Cardiac muscle cell (in vitro differentiated cells and primary cell): ENCODE measurements at places on chromosomes 13 and 19. TPM values are rescaled to one million over a fixed set of nuclear protein-coding genes. Genes with fewer than 3 reads are reported as not detected.
A peak's percentile ranks its signal among the peaks of the same experiment; 100 is the strongest.

DNA sequence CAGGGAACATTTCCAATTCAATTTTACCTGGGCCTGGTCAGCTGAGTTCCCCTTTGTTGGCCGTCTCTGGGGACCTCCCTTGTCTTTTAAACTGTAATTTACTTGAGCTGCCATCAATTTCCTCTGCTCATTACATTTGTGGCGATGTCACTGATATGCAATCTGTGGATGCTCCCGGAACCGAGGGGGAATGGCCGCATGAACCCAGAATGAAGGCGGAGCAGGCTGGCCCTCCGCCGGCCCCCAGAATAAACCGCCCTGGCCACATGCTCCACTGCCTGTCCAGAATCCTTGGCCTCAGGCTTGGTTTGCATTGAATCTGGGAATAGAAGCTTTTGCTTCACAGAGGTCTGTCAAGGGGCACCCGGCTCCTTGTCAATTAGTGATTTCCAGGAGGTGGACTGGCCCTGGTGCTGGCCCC, 276.8 kb downstream of the TEX29 start:
- H3K4me1 ChIP-seq: no peaks in the 10 kb centered on the region
- H3K4me3 ChIP-seq: no peak overlapping the region
- H3K36me3 ChIP-seq: no peaks in the 10 kb centered on the region
- no peak overlapping the region for H3K27ac ChIP-seq

The SOHLH2 gene
- 1.6 and 7.0 TPM in 2 replicates for total RNA-seq

The NCCRP1 gene
- 10.3 and 16.1 TPM in 2 replicates for total RNA-seq

- H3K36me3 ChIP-seq: no peaks in the 10 kb centered on the region
- no peak overlapping the region for H3K27ac ChIP-seq
- H3K4me3 ChIP-seq: no peak overlapping the region
Observed at GRCh38 chr13:80463673-80464352, 122.9 kb upstream of the SPRY2 start.

- peaks cover 2% of the 10 kb centered on the region for H3K36me3 ChIP-seq
- H3K27ac ChIP-seq: peak overlapping the region; percentile 7
- H3K4me1 ChIP-seq: no peaks in the 10 kb centered on the region
- no peaks in the 10 kb centered on the region for H3K27me3 ChIP-seq
- H3K4me3 ChIP-seq: no peak overlapping the region
Observed at GRCh38 chr19:3642987-3643673, 16.5 kb upstream of the CACTIN start.

- H3K27me3 ChIP-seq: no peaks in the 10 kb centered on the region
- no peak overlapping the region for H3K27ac ChIP-seq
- DNase-seq: no peak
- no peaks in the 10 kb centered on the region for H3K36me3 ChIP-seq
- H3K4me3 ChIP-seq: no peak overlapping the region
- no peaks in the 10 kb centered on the region for H3K4me1 ChIP-seq
Observed at GRCh38 chr19:46125447-46125846, 959 bp upstream of the IGFL3 start.

The RFPL4A gene
- not detected in 2 replicates for total RNA-seq

GRCh38 chr13:99339736-99340397, 32.7 kb upstream of the GPR183 start:
- no peak for DNase-seq
- no peak overlapping the region for H3K4me3 ChIP-seq
- H3K27me3 ChIP-seq: no peaks in the 10 kb centered on the region
- H3K4me1 ChIP-seq: peaks cover 27% of the 10 kb centered on the region
- peak overlapping the region; percentile 77 for H3K27ac ChIP-seq
- H3K36me3 ChIP-seq: peaks cover 6% of the 10 kb centered on the region

The SHC2 gene
- 33.6 and 56.9 TPM in 2 replicates for total RNA-seq

The ADGRL1 gene
- total RNA-seq: 26.6 and 55.8 TPM in 2 replicates

DNA sequence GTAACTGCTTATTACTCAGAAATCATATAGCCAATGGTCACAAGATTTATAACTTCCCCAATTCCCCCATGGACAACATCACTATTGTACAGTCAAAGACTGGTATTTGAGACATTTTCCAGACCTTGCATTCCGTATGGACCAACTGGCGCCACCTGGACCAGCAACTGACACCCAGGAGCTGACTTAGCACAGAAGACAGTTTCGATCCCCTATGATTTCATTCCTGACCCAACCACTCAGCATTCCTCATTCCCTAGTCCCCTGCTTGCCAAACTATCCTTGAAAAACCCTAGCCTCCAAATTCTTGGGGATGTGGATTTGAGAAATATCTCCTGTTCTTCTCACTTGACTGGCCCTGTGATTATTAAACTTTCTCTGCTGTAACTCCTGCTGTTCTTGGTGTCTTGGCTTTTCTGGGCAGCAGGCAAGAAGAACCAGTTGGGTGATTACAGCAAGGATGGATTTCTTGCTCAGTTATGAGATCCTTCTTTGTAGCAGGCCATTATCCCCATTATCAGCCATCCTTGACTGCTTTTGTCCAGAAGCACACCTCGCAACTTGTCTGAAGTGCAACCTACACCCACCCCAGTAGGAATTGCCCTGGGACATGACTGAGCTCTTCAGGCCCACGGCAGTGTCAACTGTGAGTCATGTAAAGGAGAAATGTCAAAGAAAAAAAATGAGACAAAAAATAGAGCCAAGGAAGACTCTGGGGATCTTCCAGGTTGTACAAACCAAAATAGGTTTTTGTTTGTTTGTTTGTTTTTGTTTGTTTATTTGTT, 13.7 kb upstream of the MAP3K10 start:
- H3K4me1 ChIP-seq: no peaks in the 10 kb centered on the region
- no peaks in the 10 kb centered on the region for H3K36me3 ChIP-seq
- H3K27me3 ChIP-seq: no peaks in the 10 kb centered on the region
- H3K4me3 ChIP-seq: no peak overlapping the region
- DNase-seq: no peak
- no peak overlapping the region for H3K27ac ChIP-seq

The ZNF850 gene
- total RNA-seq: 16.1 and 27.8 TPM in 2 replicates

DNA sequence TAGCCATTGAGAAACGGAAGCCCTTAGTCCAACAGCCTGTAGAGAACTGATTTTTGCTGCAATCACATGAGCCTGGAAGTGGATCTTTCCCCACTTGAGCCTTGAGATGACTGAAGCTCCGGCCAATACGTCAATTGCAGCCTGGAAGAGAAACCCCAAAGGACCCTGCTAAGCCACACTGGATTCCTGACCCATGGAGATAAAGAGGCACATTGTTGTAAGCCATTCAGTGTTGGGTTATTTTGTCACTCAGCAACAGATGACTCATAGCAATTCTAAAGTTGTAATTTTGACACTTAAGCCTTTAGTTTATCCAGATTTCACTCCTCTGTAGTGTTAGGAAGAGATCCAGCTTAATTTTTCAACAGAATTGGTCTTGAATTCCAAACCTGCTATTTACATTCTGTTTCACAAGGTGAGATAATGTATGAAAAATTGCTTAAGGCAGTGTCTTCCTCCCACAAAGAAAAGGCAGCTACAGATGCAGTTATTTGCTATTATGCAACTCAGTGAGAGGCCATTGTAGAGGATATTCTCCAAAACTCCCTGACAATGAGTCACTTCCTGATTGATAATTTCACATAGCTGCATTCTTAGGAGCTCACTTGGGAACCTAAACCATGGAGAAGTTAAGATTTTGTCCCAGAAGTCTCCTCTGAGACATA, 59.4 kb upstream of the TSHZ3 start:
- H3K4me1 ChIP-seq: no peaks in the 10 kb centered on the region
- no peak overlapping the region for H3K27ac ChIP-seq

GRCh38 chr19:38021352-38021751, 114.3 kb downstream of the SIPA1L3 start:
- DNase-seq: no peak
- no peaks in the 10 kb centered on the region for H3K27me3 ChIP-seq
- no peak overlapping the region for H3K4me3 ChIP-seq
- peaks cover 14% of the 10 kb centered on the region for H3K4me1 ChIP-seq

The APOC4 gene
- total RNA-seq: not detected in 2 replicates

DNA sequence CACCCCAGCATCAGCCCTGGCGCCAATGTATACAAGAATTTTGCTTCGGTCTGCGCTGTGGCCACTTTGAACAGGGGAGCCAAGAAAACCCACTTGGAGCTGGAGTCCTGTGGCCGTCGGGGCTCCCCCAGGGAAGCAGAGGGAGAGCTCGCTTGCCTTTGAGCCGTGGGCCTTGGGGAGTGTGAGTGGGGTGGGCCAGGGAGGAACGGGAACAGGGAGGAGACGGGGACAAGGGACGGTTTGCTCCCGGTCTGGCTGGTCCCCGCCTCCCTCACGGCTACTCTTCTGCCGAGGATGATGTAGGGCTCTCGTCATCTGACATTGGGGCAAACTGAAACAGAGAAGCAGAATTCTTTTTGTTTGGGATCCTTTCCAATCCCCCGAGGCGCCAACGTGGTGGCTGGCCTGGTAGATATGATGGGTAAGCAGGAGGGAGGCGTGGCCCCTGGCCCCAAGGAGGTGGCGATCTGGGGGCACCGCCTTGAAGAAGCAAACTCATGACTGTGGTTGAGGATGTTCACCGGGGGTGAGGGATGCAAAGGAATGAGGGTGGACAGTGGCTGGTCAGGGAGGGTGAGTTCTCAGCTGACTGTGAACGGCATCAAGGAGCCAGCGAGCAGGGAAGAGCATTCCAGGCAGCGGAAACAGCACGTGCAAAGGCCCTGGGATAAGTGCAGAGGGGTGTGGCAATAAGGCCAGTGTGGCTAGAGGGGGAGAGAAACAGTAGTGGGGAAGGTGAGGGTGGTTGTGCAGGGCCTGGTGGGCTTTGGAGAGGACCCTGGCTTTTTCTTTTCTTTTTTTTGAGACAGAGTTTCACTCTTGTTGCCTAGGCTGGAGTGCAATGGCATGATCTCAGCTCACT, 10.9 kb upstream of the SPC24 start:
- no peak overlapping the region for H3K27ac ChIP-seq
- no peaks in the 10 kb centered on the region for H3K27me3 ChIP-seq
- H3K36me3 ChIP-seq: peaks cover 14% of the 10 kb centered on the region
- H3K4me3 ChIP-seq: no peak overlapping the region
- H3K4me1 ChIP-seq: peaks cover 9% of the 10 kb centered on the region
- DNase-seq: peak; percentile 61

DNA sequence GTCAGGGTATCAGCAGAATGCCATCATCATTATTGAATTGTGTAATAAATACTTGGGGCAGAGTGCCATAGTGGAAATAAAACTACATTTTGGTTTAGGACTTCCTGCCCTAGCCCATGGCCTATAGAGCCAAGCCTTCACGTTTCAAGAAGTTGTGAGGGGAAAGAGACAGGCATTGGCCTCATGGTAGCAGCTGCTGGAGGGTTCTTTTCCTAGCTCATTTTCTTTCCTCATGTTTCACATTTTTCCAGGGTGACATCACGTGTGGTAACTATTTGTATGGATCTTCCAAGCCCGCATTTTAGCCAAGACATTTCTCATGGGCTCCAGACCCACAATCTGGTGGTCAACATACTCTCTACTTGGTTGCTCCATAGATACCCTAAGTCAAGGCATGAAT, 80.4 kb downstream of the LRCH1 start:
- no peaks in the 10 kb centered on the region for H3K36me3 ChIP-seq
- no peaks in the 10 kb centered on the region for H3K27me3 ChIP-seq
- H3K4me3 ChIP-seq: no peak overlapping the region
- DNase-seq: peak; percentile 75

DNA sequence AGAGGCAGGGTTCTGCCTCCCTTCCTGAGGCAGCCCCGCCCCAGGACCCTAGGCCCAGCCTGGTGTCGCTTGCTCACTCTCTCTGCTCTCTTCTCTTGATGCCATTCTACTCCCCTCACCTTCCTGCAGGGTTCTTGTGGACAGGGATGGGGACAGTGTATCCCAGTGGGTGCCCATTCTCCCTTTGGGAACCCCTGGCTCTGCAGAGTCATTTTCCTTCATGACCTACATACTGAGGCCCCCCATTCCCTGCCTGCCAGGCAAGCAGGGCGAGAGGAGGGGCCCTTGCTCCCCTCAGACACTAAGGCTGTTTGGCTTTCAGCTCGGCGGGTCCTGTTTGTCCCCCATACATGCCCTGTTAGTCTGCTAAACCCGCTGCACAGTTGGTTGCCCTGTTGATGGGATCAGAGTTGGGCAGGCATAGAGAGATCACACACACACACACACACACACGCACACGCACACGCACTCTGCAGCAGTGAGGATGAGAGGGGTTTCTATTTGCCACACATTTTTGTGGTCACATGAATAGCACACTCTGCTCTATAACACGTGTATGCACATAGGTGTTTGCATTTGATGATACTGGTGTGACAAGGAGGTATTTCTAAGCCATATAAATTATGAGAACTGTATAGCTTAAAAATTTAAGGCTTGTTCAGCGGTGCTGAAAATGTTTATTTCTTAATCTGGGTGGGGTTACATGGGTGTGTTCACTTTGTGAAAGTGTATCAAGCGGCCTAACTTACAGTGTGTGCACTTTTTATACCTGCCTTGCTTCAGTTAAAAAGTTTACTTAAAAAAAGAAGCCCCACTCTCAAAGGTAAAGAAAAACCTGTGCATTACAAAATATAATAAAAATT, 20.3 kb downstream of the NFIX start:
- H3K36me3 ChIP-seq: no peaks in the 10 kb centered on the region
- H3K4me3 ChIP-seq: no peak overlapping the region
- no peak for DNase-seq
- H3K27ac ChIP-seq: no peak overlapping the region
- no peaks in the 10 kb centered on the region for H3K4me1 ChIP-seq
- peaks cover 100% of the 10 kb centered on the region for H3K27me3 ChIP-seq

GRCh38 chr19:42407816-42408175, 17.7 kb upstream of the CNFN start:
- no peak overlapping the region for H3K4me3 ChIP-seq
- no peak for DNase-seq
- peaks cover 2% of the 10 kb centered on the region for H3K36me3 ChIP-seq
- H3K4me1 ChIP-seq: no peaks in the 10 kb centered on the region
- no peaks in the 10 kb centered on the region for H3K27me3 ChIP-seq

The ELSPBP1 gene
- total RNA-seq: not detected in 2 replicates

- H3K4me3 ChIP-seq: no peak overlapping the region
- H3K36me3 ChIP-seq: no peaks in the 10 kb centered on the region
- H3K4me1 ChIP-seq: peaks cover 12% of the 10 kb centered on the region
- DNase-seq: no peak
- no peak overlapping the region for H3K27ac ChIP-seq
- peaks cover 52% of the 10 kb centered on the region for H3K27me3 ChIP-seq
Observed at GRCh38 chr19:31346184-31347059, 2.8 kb downstream of the TSHZ3 start.
